ENCODE measurements at places on chromosomes 7 and 10. TPM values are rescaled to one million over a fixed set of nuclear protein-coding genes. Genes with fewer than 3 reads are reported as not detected.

The NUTM2E gene
- polyA plus RNA-seq: not detected

The CHST15 gene
- polyA plus RNA-seq: 3.1 TPM

The C10orf105 gene
- polyA plus RNA-seq: 0.08 TPM

DNA sequence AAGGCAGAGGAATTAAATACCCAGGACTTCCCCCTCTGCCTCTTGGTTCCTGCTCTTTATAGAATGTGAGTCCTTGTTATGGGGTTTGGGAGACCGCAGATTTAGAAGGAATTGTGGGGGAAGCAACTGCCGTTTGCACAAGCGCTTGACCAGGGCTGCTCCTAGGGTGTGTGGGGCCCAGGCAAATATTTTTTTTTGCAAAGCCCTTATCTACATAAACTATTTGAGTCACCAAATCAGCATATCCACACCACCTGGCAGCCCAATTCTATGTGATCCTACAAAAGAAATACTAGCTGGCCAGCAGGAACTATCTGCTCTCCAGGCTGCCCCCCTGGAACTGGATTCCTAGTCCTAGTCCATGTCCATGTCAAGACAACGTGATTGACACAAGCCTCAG, 33.4 kb upstream of the YAE1 start:
- DNase-seq: no peak

GRCh38 chr10:70296406-70296899, 12.6 kb upstream of the NPFFR1 start:
- DNase-seq: peak; percentile 95

- peak; percentile 45 for DNase-seq
Measured at GRCh38 chr7:30549931-30550493, 44.7 kb upstream of the GARS1 start.

GRCh38 chr10:75175046-75175445, 35.5 kb upstream of the VDAC2 start:
- no peak for DNase-seq

GRCh38 chr7:66216687-66217086, 11.6 kb downstream of the TPST1 start:
- no peak for DNase-seq

GRCh38 chr10:118723466-118723865, 31.3 kb downstream of the CACUL1 start:
- no peak for DNase-seq
